ENCODE measurements at places on chromosomes 12 and 14.

GRCh38 chr12:5808981-5809380 lies 136.1 kb downstream of the ANO2 start:
- no peak for DNase-seq

- no peak for DNase-seq
Observed at GRCh38 chr14:36467332-36467731, 52.7 kb downstream of the NKX2-1 start.

DNA sequence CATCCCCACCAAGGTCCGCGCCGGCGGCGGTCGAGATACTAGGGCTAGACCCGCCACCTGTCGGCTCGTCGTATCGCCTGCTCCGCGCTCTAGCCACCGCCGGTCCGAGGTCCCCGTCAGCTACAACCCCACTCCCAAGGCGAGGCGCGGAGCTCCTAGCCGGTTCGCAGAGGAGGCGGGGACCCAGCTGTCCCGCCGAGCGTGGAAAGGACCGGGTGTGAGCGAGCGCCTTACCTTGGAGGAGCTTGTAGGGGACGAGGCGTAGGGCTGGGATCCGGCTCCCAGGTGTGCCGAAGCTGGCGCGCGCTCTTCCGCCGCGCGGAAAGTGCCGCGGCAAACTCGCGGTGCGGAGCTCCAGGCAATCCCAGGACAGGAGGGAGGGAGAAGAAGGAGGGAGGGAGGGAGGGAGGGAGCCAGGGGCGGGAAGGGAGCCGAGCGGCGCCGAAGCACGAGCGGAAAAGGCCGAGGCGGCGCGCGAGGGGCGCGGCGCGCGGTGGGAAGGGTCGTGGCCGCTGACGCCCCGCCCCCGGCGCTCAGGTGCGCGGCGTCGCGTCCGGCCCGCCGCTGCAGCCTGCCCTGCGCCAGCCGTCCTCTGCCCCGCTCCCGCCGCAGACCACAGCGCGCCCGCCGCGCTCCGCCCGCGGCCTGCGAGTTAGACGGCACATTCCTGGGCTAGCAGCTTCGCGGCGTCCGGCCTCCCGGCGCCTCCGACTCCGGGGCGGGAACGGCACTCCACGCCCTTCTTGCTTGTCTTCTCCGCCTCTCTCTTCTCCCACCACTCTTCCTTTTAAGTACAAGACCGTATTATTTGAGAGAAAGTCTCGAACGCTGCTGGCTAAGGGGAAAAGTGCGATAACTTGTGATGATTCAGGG lies at the start of gene PAWR:
TSS of gene PAWR (minus strand) at position 327 of the 873 bp plus-strand sequence. CDS start 720 bp downstream, outside the sequence.
- DNase-seq = peak; percentile 48

DNA sequence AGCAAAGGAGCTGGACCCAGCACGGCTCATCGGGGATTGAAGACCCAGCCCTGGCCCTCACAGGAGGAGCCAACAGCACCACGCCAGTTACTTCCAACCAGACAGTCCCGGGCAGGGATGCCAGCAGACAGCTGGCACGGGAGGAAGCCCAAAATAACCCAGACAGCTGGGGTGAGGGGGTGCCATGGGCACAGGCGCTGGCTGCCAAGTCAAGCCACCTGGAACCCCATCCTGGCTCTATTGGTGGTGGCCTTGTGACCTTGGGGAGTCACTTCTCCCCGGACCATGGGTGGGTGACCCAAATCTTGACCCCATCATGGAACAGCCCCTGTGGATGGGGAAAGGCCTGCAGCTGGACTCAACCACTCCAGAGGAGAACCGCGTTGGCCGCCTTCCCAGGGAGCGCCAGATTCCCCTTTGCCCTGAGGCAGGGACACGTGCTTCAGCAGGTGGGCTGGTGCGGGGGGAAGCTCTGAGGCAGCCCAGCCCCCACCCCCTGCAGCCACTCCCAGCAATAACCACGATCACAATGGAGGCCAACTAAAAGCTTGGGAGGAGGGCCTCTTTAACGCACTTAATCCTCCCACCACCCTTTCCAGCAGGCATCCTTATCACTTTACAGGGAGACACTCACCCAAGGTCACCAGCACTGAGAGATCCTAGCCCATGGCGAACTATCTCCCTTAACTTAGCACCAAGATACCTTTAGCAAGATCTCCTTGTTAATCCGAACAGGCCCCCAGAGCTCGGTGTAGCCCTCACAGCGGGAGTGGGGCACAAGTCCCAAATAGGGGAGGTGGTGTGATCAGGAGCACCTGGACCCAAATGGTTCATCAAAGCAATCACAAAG lies 4.7 kb upstream of the RHOF start:
- no peak for DNase-seq

GRCh38 chr14:99698236-99698635 lies 14.1 kb downstream of the CYP46A1 start:
- DNase-seq = no peak

GRCh38 chr12:24742378-24742777 lies 206.5 kb downstream of the BCAT1 start:
- peak; percentile 29 for DNase-seq

- DNase-seq = no peak
Observed at GRCh38 chr14:38254571-38255407, 1.1 kb downstream of the CLEC14A start.

- peak; percentile 52 for DNase-seq
Observed at GRCh38 chr12:66188584-66189485, at the start of gene IRAK3. Gene IRAK3, plus strand, starts transcription at chr12:66189214. Its CDS starts 86 bp downstream, at chr12:66189300.

GRCh38 chr14:81550001-81550637 lies 16.5 kb upstream of the SEL1L start:
- no peak for DNase-seq

GRCh38 chr14:67773844-67774377 lies 42.5 kb downstream of the ZFYVE26 start:
- DNase-seq = no peak

DNA sequence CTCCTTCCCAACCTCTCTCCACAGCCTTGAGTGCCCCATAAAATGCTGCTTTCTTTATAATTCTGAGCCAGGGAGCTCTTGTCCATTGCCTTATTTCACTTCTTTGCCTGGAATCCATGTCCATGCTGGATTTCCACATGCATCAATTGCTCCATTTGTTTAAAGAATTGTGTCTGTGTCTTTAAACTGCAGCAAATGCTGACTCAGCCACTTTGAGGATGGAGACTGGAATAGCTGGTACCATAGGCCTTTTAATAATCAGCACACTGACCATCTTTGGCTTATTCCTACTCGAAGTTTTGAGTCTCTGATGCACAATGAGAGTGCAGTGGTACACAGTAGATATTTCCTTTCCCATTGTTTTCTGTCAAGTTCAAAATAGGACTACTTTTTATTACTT lies 318.8 kb downstream of the LRIG3 start:
- DNase-seq = no peak

DNA sequence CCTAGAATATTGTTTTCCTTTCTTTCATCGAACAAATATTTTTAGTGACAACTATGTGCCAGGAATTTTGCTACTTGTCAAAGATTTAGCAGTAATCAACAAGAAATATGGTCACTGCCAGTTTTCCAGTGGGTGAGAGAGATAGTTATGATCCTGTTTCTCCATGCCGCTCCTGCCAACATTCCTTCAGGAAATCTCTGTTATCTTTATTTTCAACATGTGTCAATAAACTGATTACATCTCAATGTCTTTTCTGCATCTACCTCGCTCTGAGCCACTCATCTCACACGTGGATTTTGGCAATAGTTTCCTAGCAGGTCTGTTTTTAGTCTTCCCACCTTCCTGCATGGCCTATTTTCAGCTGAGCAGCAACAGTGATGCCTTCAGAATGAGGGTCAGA lies 650.0 kb upstream of the STXBP6 start:
- DNase-seq = no peak

Data from activated naive CD8-positive, alpha-beta T cell treated with anti-CD3 and anti-CD28 coated beads, Interleukin-2, amount 50 U/mL, for 24 hours (primary cell).